Activated CD4-positive, CD25-positive, alpha-beta regulatory T cell treated with anti-CD3 and anti-CD28 coated beads, Interleukin-2, amount 50 U/mL, for 24 hours (primary cell): ENCODE measurements at places on chromosomes 1 and 21.

DNA sequence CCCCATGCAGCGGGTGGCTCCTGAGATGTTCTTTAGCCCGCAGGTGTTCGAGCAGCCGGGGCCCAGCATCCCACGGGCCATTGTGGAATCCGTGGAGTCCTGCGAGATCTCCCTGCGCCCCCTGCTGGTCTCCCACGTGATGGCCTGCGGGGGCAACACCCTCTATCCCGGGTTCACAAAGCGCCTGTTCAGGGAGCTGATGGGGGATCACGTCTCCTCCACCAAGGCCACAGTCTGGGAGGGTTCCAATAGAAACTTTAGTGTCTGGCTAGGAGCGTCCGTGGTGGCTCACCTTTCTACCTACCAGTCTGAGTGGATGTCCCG is 71.0 kb downstream of the ACTL8 start:
- ATAC-seq: no peak

DNA sequence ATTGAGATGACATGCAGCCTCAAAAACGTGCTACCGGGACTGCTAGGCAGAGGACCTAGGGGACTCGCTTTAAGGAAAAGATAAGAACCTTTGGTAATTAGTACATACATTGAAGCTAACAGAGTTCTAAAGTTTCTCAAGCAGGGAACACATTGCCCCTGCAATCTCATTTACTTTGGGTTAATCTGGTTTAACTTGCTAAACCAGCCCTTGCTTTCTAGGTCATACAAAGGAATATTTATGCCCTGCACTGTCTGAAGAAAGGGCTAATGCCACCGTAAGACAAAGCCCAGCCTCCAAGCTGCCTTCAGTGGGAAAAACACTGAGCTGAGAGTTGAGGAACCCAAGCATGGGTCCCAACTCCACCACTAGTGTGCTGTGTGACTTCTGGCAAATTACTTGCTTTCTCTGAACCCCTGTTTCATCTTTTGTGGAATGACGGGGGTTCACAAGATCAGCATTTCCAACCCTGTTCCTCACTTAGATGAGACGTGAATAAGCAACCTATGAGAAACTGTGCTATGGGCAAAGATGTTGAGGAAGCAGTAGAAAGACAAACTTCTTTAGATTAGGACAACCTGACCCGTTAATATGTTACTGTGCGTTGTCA is 66.3 kb downstream of the VWA5B1 start:
- no peak for ATAC-seq

DNA sequence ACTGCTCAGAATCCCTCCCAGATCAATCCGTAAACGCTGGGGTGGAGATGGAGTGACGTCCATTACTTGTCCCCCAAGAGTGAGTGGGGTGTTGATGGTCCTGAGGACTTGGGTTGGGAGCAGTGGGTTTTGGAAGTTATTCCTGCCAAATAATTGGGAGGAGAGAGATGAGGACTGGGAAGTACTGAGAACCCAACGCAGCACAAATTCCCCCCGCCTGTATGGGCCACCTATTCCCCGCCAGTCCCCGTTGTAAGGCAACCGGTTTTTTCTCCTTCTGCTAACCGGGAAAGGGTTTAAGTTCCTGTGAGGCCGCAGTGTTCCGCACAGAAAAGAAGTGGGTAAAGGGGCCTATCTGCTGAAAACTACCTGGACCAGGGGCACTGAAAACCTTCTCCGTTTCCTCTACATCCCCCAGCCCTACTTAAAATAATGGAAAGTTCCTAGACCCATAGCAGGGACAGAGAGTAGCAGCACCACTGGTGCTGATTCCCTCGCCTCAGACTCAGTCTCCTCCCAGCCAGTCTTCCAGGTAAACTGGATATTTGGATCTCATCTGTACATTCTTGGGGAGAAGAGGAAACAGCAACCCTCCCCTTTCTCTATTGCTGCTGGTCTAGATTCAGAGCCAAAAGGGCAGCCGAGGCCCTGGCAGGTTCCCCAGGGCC is 738 bp downstream of the LURAP1 start:
- no peak for ATAC-seq

DNA sequence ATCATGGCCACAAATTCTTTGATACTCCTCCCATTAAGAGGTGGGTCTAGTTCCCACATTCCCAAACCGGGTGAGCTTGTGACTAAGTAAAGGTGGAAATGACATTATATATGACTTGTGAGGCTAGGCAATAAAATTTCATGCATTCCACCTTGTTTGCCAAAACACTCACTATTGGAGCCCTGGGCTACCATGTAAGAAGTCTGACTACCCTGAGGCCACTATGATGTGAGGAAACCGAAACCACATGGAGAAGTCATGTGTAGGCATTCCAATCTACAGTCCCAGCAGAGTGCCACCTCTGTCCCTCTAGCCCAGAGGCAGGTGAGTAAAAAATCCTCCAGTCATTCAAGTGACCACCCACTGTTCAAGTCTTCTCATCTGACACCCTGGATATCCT is 17.9 kb upstream of the SMG7 start:
- no peak for ATAC-seq

DNA sequence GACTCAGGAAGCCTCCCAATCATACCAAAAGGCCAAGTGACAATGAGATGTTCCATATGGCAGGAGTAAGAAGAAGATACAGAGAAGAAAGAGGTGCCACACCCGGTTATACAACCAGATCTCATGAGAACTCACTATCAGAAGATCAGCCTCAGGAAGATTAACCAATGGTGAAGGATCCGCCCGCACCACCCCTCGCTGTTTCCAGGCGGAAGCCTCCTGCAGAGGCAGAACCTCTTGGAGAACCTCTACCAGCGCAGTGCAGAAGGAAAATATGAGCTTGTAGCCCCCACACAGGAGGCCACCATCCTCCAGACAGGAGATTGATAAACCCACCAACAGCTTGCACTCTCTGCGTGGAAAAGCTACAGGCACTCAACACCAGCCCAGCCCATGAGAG is 245.1 kb downstream of the POTED start:
- ATAC-seq: no peak

GRCh38 chr1:227369102-227369760 is 50.9 kb upstream of the CDC42BPA start:
- ATAC-seq: no peak

DNA sequence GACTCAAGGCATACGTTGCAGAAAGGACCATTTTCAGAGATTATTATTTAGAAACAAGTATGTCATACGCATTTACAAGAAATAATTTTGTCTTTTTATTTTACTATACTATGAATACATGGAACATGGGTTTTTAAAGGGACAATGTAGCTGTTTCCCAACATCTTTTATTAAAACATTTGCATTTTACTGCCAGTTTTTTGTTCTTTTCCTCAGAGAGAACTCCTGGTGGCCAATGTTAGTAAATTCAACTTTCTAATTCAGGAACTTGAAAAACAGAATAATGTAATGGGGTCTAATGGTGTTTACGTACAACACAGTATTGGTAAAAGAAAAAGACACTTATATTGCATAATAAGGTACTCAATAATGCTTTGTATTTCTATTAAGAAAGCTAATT is 14.9 kb downstream of the PRDM2 start:
- ATAC-seq: no peak

- ATAC-seq: no peak
Observed at GRCh38 chr21:34949499-34949898, 99.6 kb downstream of the RUNX1 start.

DNA sequence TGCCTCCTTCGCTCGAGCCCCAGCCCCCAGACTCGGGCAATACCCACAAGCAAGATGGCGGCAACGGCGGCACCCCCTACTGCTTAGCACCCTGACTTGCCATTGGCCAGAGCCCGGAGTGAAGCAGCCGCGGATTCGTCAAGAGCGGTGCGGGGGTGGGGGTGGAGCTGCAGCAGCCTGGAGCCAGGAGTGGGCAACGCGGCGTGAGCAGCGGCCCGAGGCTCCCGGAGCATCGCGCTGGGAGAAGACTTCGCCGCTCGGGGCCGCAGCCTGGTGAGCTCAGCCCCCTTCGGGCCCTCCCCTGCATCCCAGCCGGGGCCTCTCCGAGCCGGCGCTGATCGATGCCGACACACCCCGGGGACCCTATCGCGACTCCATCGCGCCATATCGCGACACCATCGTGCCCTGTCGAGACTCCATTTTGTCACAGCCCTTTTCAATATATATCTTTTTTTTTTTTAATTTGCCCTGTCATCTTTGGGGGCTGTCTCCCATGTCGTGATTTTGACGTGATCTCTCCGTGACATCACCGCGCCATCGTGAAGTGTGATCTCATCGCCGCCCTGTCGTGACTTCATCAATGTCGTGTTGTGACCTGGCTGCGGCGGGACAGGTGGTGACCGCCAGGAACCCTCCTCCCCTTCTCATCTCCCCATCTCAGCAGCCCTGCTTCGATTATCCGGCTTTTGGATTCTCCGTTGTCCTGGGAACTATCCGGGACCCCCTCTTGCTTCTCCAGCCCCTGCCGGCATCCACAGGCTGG is at the start of gene NCDN:
TSS of gene NCDN (plus strand) at position 189 of the 763 bp plus-strand sequence. CDS start at position 581, 392 bp downstream.
- peak; percentile 90 for ATAC-seq

DNA sequence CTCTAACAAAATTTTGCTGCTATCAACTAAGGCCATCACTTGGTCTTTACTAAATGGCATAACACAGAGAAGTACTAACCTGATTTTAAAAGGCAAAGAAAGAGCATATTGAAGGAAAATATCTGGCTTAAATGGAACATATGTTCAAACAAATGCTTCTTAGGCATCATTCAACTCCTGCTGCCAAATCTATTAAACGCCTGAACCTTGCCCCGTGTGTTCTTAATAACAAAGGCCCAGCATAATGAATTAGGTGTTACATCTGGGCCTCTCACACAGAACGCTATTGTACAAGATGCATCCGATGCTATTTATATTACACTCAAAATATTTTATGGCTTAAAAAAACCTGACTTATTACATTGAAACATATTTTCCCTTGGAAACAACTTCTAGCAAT is 48.4 kb downstream of the B3GALNT2 start:
- no peak for ATAC-seq

DNA sequence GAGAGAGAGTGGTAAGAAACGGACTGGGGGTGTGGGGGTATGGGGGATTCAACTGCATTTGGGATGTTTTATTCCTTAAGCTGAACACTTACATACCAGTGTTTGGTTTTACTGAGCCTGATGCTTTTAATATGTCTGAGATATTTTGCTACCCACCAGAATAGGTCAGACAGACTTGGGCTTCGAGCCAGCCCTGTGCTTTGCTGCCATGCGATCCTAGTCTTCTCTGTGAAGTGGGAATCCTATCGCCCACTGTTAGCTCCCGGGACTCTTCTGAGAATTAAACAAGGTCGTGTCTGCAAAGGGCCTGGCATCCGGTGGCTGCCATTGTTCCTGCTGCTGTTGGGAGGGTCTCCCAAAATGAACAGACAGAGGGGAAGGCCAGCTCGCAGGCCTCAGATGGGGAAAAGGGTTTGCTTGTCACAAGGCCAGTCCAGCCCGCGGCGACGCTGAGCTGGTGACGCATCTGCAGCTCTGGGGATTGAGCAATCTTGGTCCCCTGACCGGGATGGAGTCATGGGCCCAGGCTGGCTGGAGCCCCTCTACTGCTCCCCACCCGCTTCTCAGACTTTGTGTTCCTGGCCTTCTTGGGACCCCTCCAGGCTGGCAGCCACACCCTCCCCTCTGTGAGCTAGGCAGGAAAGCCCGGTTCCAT is 26.9 kb upstream of the ECE1 start:
- ATAC-seq: no peak

- ATAC-seq: no peak
Observed at GRCh38 chr1:32362474-32363313, at the start of the genes FAM229A and TSSK3. TSS of gene FAM229A (minus strand) at chr1:32362485. CDS start at chr1:32362091, 394 bp downstream. TSS of gene TSSK3 (plus strand) at chr1:32362539. CDS start at chr1:32362702, 163 bp downstream.

- no peak for ATAC-seq
Observed at GRCh38 chr1:207073906-207074820, 14.5 kb upstream of the C4BPB start.

DNA sequence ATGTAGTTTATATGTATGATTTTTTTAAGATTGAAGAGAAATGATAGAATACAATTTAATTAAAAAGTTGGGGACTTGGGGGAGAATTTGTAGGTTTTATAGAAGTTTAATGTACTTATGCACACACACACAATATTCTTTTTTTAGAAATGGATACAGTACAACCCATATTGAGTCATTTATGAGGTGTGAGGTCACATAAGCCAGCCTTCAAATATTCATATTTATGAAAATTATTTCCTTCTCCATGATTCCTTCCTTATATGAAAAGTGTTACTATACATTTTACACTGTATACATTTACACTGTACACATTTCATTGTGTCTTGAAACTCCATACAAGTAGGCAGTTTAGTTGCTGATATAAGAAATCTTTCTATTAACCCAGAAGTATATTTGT is 96.2 kb upstream of the CHODL start:
- no peak for ATAC-seq

- ATAC-seq: no peak
Observed at GRCh38 chr1:162612606-162613400, 19.5 kb upstream of the DDR2 start.

DNA sequence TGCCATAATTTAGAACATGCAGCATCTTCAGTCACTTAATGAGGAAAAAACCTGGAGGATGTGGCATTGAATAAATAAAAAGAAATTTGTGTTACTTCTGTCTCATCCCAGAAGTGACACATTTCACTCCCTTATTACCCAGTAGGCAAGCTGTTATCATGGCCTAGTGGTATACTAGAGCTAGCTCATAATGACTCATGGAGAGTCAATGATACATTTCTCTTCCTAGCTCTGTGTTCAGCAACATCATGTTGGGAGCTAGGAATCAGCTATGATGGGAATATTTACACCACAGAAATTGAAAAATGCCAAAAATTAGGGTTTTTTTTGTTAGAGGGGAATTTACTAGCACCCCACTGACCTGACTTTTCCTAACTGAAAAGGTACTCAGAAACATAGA is 182.7 kb downstream of the HMCN1 start:
- no peak for ATAC-seq

GRCh38 chr1:9196129-9197040 is 38.2 kb upstream of the H6PD start:
- peak; percentile 46 for ATAC-seq

- ATAC-seq: no peak
Observed at GRCh38 chr1:19825298-19825697, 10.2 kb upstream of the RNF186 start.

DNA sequence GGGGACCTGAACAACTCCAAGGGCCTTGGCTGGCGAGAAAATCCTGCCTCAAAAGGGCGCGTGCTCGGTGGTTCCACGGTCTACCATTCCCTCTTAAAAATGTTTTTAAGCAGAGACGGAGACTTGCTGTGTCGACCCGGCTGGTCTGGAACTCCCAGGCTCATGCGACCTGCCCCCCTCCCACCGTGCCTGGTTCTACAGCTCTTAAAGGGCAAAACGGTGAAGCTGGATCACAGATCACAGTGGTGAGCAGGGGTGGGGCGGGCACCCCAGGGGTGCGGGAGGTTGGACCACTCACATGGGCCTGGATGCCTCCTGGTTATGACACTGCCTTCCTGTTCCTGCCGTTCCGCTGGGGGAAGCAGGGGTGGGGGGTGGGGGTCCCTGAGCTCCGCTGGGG is 4.2 kb upstream of the C1orf159 start:
- ATAC-seq: no peak

DNA sequence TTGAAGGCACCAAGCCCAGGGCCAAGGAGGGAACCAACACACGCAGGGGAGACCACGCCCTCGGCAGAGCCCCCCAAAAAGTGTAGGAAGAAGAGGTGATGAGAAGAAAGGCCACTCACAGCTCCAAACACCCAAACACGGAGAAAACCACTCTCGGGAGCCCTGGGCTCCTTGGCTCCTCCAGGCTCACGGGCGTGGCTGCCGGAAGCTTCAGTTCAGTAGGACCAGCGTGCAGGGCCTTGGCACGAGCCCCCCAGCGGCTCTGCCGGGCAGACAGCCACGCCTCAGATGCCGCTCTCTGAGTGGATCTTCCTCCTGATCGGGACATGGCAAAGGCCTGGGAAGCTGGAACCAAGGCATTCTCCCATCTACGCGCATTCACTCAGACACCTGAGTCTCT is 94.0 kb downstream of the NPHP4 start:
- ATAC-seq: no peak
